RKO (cell line): ENCODE measurements at places on chromosomes 12 and 14.

GRCh38 chr14:77889971-77890442, 90.1 kb downstream of the ADCK1 start:
- peak; percentile 45 for DNase-seq

GRCh38 chr12:6574576-6575295, 6.6 kb upstream of the NOP2 start:
- DNase-seq = no peak

GRCh38 chr12:109764123-109764522, 50.5 kb downstream of the FAM222A start:
- peak; percentile 40 for DNase-seq

DNA sequence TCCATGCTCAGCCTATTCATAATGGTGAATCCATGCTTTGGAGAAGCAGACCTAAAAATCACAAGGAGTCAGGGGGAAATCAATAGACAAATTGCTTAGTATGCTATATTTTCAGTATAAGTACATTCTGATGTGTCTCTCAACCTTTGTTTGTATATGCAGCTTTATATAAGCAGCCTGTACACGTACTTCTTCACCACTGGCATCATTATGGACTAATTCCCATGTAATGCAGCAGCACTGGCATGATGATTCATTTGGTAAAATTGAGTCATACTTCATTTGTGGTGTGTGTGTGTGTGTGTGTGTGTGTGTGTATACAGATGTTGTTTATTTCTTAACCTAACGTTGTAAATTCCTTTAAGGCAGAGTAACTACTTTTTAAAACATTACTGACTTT, 10.9 kb downstream of the DCP1B start:
- DNase-seq = peak; percentile 92

DNA sequence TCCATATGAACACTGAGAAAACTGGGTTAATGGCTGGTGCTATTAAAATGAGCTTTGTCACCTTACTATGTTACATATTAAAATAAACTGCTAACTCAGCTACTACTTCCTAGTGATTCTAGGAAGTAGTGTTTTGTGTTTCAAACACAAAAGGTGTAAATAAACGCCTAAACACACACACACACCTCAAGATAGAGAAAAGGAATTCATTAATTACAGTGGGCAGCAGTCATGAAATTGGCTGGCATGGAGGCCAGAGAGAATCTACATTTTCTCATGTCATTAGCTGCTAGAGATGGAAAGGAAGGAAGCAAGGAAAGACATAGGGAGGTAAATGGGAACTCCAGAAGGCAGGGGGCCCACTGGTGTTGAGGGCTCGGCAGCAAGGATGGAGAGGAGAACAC, 787 bp upstream of the PRMT5 start:
- no peak for DNase-seq

DNA sequence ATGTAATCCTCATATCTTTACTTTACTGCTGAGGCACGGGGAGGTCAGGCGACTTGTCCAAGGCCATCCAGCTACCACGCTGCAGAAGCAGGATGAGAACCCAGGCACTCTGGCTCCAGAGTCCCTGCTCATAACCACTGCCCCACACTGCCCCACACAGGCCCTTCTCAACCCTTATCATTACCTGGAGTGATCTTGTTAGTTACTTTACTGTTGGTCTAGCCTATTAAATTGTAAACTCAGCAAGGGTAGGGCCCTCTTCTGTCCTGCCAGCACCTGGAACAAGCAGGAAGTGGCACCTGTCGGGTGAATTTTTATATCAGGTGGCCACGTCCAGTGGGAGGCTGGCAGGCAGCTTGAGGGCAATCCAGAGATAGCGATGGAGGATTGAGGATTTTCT, 12.2 kb downstream of the FAIM2 start:
- no peak for DNase-seq

DNA sequence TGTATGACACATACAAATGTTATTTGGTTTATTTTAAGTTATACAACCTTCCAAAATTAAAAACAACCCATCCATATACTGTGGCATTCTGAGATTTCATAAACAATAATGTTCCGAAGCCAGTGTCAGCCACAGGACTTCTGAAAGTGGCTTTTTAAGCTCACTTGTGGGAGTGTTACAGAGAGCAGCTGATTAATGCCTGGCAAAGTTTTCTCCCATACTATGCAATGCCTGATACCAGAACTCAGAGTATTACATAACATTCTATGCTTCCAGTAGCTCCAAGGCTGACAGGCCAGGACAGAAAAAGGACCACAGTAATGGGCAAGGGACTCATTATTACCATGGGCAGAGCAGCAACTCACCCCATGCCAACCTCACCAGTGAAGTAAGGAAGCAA, 29.3 kb downstream of the NELL2 start:
- DNase-seq = no peak

- peak; percentile 59 for DNase-seq
Measured at GRCh38 chr12:95574799-95575452, 23.6 kb upstream of the USP44 start.

GRCh38 chr12:110010853-110011723, 11.9 kb downstream of the ANKRD13A start:
- no peak for DNase-seq

GRCh38 chr12:79566452-79567174, 124.2 kb downstream of the PAWR start:
- no peak for DNase-seq

- DNase-seq = no peak
Measured at GRCh38 chr12:40469736-40470135, 222.5 kb upstream of the CNTN1 start.

DNA sequence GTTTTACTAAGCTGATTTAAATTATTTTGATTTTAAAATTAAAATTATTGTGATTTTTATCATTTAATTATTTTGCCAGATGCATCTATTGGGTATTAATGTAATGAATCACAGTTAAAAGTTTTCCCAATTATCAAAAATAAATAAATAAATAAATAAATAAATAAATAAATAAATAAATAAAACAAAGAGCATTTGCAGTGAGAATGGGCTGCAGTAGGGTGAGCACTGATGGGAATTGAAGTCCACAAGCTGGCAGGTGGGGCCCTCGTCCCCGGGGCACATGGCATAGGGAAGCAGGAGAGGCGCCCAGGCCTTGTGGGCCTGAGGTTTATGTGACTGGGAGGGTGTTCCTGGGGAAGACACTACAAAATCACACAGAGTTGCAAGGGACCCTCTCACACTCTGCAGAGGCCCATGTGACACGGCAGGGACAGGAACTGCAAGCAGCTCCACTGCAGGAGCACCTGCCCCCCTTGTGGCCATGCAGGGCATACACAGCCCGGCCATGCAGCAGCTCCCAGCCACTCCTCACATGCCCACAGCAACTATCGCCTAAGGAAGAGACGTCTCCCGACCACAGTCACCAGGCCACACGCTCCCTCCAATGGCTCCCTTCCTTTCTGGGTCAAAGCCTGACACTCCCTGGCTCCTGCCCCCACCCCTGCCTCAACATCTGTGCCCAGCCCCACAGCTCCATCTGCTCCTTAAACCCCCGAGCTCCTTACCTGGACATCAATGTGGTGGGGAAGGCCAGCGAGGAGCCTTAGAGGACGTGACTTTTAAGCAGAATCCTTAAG, 256.3 kb upstream of the SFSWAP start:
- peak; percentile 77 for DNase-seq

DNA sequence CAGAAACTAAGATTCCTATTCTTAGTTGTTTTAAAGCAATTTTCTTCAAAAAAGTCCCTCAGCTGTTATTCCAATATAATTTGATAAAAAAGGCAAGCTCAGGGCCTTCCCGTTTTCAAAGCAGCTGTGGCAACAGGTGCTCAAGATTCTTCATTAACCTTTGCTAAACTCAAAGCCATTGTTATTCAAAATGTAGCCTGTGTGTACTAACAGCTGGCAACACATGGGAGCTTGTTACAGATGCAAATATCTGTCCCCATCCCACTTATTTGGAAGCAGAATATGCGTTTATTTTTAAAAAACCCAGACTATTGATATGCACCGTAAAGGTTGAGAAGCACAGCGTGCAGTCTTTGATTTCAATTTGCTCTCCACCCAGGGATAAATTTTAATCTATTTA, 210.4 kb upstream of the SYT10 start:
- no peak for DNase-seq

DNA sequence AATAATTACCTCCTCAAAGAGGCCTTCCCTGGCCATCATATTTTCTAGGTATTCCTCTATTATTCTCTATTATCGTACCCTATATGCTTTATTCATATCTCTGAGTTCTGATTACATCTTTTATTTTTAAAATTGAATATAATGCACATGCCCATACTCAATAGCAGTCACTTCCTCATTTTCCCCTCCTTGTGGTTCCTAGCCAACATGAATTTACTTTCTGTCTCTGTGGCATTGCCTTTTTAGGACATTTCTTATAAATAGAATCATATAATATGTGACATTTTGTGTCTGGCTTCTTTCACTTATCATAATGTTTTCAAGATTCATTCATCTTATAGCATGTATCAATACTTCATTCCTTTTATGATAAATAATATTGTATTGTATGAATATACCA, 74.4 kb upstream of the TRHDE start:
- DNase-seq = no peak

DNA sequence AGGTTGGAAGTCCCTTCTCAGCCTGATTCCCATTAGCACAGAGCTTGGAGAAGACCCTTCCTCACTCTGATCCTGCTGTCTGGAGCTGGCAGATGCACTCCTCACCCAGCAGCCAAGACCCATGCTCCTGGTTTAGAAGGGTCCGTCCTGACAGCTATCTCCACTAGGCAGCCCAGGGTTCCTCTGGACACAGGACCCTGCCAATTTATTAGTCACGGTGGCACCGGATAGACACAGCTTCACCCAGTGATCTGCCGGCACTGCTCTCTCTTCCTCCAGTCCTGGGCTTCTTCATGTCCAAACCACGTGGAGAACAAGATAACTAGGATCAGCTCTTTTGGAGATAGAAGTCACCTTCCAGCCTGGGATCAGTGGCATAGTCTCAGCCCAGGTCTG, 26.2 kb upstream of the TCL1B start:
- no peak for DNase-seq

DNA sequence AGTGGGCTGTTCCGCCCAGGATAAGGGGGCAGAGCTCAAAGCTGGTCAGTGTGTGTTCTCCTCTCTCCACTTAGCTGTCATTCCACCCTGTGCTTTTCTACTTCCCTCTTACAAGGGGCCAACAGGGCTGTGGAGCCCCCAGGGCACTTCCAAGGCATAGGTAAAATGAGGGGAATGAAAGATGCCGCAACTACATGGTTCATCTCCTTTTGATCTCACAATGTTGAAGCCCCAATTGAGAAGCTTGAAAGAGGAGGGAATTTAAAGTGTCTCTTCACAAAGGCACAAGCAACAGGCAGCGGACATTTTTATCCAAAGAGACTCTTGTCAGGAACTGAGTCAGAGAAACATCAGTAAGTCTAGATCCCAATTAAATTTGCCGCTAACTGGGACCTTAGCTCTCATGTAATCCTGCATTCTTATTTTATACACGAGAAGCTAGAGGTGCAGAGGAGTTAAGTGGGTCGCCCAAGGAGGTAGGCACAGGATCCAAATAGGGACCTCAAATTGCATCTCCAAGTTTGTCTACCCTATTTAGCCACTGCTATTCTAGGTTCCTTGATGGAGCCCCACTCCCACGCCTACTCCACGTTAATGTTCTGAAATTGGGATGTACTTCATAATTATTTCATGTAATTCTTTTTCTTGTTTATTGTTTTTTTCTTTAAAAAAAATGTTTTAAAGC, 20.1 kb downstream of the TRIM9 start:
- DNase-seq = no peak
